ENCODE measurements at places on chromosomes 2 and 18.

DNA sequence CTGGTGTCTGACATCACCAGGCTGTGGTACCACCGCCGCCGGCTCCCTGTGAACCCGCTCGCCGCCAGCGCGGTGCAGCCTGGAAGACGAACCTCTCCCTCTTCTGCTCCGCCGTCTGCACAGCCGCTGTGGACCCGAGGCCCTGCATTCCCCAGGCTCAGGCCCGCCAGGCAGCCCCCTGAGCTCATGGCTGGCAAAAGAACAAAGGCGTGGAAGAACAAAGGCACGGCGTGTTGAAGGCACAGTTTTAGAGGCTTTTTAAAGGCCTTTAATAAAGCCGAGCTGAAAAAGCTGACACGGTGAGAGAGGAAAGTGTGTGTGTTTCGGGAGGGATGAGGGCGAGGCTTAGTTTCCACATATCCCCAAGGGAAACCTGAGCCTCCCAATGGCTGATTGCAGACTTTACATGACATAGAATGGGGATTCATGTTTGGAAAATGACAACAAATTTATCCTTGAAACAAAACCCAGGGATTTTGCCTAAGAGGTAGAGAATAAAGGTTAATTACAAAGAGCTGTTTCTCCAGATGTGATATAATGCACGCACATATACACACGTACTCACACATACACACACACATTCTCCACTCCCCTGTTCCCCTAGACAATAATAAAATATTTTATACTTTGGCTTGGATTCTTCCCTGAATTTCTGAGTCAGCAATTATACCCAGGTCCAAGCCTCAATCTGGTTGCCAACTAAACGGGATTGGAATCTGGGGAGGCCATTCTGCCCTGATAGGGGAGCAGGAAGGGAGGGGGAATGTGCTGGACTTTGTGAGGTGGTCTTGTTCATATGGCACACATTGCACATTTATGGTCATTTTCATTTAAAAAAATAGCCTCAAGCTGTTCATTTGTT lies 39.7 kb downstream of the RFX8 start:
- no peak for DNase-seq

DNA sequence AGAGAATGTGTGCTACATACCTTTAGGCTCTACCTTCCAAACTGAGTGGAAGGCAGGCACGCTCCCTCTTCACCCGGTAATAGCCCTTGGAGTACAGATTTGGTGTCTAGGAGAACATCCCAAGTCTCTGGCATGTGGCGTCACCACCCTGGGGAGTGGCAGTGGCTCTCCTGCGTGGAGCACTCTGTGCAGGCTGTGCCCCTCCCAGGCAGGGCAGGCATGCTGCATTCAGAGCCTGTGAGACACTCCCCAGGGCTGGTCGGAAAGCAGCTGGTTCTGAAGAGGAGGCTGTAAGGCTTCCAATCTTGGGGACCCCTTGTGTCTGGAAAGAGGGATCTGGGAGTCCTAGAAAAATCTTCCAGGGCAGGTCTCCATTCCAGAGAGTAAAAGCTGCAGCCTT lies 193.3 kb downstream of the ANKRD30B start:
- peak; percentile 26 for DNase-seq

- DNase-seq, result no peak
Measured at GRCh38 chr2:75719616-75720015, 8.9 kb upstream of the GCFC2 start.

GRCh38 chr2:62074233-62074632 lies 121.7 kb upstream of the B3GNT2 start:
- DNase-seq, result no peak

- DNase-seq, result no peak
Measured at GRCh38 chr2:37389395-37389794, 45.0 kb downstream of the QPCT start.

DNA sequence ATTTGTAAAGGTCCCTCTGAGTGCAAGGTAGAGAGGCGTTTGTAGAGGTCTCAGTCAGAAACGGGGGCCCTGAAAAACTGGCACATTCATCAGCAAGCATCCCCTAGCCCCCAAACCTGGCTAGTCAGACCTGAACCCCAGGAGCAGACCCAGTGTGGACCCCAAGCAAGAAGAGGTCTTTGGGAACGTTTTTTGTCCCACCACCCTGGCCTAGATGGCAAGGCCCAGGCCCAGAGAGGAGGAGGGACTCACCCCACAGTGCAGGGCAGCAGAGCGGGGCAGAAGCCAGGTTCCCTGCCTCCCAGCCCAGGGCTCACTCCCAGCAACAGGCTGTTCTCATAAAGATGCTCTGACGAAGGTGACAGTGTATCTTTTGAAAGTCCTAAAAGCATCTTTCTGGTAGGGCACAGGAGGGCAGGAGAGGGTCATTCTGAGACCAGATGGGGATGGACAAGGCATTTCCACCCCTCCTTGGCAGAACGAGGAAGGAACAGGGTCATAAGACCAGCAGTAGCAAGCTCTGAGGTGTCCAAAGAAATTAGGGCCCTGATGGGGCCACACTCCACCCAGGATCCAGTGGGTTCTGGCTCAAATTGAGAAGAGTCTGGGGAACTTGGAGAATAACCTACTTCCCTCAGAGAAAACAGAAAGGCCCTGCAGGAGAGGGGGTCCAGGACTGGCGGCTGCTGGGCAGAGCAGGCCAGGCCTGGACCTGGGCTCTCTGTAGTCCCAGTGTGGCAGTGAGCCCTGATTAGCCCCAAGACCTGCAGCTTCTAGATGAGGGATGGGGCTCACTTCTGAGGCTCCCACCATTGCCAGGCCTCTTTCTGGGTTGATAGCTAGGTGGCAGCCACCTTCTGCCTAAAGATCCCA lies 18.2 kb downstream of the ADRA2B start:
- DNase-seq, result peak; percentile 43

DNA sequence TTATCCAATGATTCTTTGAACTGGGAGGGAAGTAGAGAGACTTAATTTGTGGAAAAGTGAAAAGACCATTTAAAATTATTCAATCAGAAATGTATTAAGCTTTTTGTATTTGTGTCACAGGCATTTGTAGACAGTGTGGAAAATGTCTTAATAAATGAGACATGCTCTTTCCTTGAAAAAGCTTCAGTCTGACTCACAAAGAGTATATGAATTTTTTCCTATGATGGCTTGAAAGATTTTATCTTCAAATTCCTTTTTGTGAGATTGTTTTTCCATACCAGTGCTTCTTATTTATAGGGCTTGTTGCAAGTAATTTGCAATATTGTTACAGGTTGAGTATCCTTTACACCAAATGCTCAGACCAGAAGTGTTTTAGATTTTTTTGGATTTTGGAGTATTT lies 39.5 kb downstream of the STON1 start:
- DNase-seq, result no peak

DNA sequence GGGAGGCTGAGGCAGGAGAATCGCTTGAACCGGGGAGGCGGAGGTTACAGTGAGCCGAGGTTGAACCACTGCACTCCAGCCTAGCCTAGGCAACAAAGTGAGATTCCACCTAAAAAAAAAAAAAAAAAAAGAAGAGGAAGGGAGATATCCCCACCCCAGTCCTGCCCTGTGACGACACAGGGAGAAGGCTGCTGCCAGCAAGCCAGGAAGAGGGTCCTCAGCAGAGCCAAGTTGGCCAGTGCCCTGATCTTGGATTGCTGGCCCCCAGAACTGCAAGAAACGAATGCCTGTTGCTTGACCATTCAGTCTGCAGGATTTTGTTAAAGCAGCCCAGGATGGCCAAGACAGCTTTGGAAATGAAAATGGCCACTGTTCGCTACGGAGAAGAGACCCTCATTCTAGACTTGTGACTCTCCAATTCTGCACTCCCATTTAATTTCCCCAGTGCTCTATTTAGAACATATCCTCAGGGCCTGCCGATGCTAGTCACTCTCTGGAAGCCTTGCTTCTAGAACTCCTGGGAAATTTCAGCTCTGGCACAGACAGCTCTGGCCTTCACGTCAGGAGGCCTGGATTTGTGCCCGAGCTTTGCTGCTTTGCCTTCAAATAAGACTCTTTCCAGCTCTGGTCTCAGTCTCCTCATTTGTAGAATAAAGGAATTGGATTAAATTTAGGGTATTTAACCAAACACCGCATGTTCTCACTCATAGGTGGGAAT lies 15.7 kb upstream of the AMMECR1L start:
- DNase-seq, result no peak

- no peak for DNase-seq
Measured at GRCh38 chr2:45029215-45029614, 20.0 kb upstream of the SIX2 start.

GRCh38 chr2:166127217-166128155 lies at the start of gene SCN1A:
TSS of gene SCN1A (minus strand) at chr2:166128020. CDS start at chr2:166073621, 54,399 bp downstream.
- DNase-seq, result no peak

DNA sequence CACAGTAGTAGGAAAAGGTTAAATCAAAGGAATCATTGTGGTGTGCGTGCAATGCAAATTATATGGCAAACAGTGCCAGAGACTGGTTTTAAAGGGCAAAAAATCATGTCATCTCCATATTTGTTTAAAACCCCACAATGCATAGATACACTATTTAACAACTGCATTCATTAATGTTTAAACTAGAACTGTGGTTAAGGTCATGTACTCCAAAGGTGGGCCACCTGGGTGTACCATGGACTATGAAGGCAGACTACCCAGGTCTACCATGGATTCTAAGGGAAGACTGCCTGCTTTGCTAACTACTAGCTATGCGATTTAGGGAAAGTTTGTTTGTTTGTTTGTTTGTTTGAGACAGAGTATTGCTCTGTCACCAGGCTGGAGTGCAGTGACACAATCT lies 356.3 kb downstream of the ZEB2 start:
- DNase-seq, result no peak

DNA sequence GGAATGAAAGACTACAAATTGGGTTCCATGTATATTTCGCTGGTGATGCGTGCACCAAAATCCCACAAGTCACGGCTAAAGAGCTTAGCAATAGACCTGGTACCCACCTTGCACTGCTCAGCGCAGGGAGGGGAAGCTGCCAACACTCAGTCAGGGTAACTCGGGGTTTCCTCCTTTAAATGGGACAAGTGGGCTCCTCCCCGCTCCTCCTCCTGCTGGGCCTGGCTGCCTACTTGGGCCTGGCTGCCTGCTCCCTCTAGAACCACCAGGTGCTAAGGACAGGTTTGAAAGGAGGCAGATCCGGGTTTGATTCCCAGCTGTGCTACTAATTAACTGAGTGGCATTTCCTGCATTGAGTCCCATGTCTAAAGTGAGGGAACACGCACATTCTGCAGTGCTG lies 23.4 kb downstream of the MYO7B start:
- no peak for DNase-seq

DNA sequence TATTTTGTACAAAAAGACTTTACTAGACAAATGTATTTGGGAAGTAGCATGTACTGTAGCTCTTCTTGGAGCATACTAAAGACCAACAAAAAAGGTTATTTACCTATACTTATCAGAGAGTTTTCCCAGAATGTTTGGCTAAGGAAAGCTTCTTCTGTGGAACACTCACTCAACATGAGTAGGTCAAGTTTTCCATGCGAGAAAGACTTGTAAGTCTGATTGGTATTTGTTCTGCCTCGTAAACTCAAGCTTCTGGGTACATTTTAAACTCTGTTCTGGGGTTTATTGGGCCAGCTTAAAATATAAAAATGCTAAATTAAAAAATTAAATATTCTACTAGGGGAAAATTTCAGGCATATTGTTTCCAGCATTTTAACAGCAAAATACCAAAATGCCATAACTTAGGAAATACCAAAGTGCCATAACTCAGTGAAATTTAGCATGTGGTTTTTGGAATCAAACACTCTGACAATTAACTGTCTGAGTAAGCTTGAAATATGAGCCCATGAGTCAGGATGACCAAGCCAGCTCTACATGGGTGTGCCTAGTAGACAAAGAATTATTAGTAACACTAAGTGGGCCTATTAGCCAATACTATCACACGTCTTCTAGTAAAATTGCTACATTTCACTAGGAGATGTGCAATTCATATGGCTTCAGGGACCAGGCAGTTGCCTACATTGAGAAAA lies 47.3 kb upstream of the SERPINE2 start:
- no peak for DNase-seq

GRCh38 chr2:122183890-122184289 lies 428.4 kb downstream of the TSN start:
- no peak for DNase-seq

DNA sequence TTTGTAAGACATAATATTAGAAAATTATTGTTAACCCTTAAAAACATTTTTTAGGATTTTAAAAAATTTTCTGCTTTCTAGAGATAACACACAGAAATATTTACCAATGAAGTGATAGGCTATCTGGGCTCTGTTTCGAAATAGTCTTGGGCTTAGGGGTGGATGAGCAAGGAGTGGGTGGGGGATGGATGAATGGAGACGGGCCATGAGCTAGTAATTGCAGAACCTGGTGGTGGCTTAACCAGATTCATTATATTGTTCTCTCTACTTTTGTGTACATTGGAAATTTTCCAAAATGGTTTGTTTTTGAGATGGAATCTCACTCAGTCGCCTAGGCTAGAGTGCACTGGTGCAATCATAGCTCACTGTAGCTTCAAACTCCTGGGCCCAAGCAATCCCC lies 89.6 kb downstream of the TCF7L1 start:
- DNase-seq, result no peak

DNA sequence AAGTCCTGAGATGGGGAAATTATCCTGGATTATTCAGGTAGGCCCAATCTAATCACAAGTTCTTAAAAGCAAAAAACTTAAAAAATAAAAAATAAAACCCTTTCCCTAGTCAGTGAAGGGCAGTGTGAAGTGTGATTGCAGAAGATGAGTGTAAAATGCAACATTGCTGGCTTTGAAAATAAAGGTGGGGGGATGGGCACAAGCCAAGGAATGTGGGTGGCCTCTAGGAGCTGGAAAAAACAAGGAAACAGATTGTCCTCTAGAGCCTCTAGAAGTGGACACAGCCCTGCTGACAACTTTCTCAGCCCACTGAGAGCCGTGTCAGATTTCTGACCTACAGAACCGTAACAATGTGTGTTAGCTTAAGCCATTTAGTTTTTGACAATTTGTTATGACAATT lies 184.3 kb upstream of the HNRNPA3 start:
- DNase-seq, result no peak
